ENCODE measurements at places on chromosomes 5 and 9.

- no peak for DNase-seq
Measured at GRCh38 chr9:33029231-33029786, 4.2 kb downstream of the DNAJA1 start.

DNA sequence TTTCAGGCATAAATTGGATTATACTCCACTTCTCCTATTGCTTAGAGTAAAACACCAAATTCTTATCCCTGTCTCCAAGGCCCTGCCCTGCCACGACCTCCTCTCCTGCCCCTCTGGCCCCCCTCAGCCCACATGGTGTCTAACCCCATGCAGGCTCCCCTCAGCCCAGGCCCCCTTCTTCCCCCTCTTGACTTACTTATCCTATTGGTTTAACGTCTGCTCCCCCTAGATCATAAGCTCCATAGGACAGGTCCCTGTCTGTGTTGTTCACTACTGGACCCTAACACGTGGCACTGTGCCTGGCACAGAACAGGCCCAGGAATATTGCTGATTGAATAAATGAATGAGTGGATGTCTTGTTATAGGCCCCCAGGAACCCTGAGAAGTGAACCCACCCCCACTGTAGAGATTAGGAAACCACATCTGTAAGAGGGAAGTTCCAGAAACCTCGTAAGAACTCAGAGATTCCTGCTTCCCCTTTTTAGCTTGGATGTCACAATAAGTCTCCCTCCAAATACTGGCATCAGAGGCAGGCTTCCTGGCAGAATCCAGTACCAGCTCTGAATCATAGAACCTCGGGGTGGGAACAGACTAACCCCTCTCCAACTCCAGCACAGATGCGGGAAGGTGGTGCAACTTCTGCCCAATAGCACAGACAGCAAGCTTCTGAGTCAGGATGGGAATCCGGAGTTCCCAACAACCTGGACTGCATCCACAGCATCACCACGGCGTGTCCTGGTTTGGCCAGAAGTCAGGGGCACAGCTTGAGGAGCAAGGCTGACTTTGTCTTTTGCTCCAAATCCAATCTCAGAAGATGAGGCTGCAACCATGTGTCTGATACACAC, 31.5 kb downstream of the HRH2 start:
- DNase-seq, result no peak

GRCh38 chr5:81007637-81008027, 47.5 kb downstream of the RASGRF2 start:
- DNase-seq, result no peak

GRCh38 chr5:129082225-129083136, 12.1 kb upstream of the ISOC1 start:
- DNase-seq, result no peak

- DNase-seq, result no peak
Measured at GRCh38 chr5:168104811-168105481, 186.5 kb upstream of the WWC1 start.

GRCh38 chr9:131146186-131146585, 20.8 kb downstream of the NUP214 start:
- DNase-seq, result no peak

DNA sequence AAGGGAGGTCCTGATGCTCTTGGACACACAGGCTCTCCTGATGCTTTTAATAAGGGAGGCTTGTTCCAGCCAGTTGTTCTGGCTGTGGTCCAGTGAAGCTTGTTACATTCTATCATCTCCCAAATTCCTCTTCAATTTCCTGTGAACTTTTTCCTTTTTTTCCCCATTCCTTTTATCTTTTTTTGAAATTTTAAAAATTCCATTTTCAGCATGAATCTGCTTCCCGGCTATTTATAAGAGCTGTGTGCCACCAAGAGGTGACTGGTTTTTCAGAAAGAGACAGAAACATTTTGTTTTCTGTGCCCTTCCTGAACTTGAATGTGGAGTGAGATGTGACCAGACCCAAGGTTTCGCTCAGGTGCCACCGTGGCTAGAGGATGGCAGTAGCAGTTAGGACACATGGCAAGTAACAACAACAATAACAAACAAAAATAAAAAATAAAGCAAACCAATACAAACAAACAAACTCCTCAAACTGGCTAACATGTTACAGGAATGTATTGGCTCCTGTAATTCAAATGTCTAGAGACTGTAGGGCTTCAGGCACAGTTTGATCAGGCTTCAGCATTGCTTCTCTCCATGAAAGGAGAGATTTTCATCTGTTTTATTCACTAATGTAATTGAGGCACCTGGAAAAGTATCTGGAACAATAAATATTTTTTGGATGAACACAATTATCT, 121.1 kb downstream of the BOD1 start:
- DNase-seq, result no peak

DNA sequence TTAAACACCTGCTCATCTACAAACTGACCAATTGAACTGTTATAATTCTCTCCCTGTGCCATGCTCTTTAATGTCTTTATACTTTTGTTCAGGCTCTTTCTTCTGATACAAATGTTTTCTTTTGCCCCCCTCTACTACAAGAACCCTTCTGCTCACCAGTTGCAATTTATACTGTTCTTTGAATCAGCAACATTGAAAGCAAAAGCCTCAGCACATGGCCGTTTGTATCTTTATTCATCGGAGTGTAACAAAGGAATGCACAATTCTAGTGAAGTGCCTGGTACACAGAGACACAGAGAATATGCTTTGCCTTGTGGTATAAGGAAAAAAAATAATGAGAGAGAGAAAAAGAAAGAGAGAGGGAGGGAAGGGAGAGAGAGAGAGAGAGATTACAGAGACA, 547.1 kb downstream of the CDH12 start:
- DNase-seq, result no peak

DNA sequence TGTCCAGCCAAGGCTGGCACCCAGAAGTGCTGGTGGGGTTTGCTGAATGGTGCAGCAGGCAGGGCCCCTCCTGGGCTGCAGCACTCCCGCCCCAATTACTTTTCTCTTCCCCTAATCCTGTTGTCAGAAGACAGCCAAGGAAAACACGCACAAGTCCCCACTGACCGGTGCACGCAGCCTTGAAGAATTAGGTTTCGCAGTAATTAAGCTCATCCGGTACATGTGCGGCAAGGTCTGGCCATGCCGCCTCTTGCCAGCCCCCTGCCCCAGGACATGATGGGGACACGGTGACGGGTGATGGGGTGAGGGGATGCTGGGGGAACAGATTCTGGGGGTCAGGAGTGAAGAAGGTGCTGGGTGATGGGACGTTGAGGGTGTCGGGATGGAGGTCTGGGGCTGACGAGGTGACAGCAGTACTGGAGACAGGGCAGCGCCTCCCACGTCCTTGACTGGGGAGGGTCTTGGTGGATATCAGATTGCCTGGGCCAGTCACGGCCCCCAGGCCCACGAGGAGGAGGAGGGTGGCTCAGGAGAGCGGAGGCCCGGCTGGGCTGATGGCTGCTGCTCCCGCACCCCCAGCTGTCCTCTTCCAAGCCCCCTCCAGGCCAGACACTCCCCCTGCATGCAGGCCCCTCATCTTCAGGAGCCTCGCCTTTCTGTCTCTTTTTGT, 34.9 kb downstream of the BARX1 start:
- no peak for DNase-seq

- no peak for DNase-seq
Measured at GRCh38 chr5:57246426-57246825, 72.6 kb downstream of the GPBP1 start.

DNA sequence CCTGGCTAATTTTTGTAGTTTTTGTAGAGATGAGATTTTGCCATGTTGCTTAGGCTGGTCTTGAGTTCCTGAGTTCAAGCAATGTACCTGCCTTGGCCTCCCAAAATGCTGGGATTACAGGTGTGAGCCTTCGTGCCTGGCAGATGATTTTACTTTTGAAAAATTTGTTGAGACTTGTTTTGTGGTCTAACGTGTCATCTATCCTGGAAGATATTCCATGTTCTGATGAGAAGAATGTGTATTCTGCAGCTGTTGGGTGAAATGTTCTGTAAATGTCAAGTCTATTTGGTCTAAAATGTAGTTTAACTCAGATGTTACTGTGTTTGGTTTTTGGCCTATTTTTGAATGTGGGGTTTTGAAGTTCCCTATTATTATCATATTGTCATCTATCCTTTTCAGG, 145.6 kb downstream of the XRCC4 start:
- no peak for DNase-seq

- no peak for DNase-seq
Measured at GRCh38 chr5:1859099-1859498, 23.6 kb downstream of the IRX4 start.

GRCh38 chr5:169717288-169717687, 80.2 kb downstream of the DOCK2 start:
- DNase-seq, result no peak

DNA sequence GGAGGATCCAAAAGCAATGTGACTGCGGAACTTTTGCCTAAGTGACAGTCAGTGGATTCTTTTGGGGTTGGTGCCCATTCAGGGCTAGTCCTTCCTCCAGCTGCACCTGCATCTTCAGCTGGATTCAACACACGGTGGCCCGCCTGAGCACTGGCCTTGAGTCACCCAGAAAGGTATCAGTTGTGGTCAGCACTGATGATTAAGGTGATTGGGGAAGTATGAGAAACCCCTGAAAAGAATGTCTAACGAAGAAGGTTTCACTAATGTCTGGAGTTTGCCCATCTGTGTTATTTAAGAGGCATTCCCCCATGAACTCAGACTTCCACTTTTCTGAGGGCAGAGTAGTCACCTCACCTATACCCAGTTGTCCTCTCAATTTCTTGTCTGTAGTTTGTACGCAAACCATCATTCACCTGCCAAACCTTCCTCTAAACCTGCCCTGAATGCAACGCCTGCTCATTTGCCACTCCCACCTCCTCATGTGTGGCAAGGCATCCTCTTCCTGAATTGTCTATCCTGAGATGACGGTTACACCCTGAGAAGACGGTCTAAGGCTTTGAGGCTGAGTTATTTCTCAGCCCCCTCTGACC, 27.2 kb downstream of the CSF2 start:
- DNase-seq, result no peak

GRCh38 chr5:135335031-135335828, 63.8 kb downstream of the MACROH2A1 start:
- DNase-seq, result no peak

DNA sequence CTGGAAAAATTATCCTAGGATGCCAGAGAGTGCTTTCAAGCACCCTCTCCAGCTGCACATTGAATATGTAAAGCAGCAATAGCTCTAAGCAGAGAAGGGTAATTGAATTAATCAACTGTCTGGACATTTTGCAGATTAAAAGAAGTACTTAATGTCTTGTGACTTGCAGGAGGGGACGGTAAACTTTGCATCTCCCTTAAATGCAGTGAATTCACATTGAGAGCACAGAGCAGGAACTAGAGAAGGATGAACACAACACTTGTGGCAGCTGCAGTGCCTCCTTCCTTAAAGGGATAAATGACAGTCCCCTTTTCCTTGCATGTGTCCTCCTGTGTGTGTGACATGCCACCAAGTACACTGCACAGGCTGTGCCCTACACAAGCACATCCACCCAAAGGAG, 7.4 kb upstream of the CDK5RAP2 start:
- DNase-seq, result no peak

- DNase-seq, result no peak
Measured at GRCh38 chr9:118395415-118395814, 691.2 kb downstream of the TLR4 start.

DNA sequence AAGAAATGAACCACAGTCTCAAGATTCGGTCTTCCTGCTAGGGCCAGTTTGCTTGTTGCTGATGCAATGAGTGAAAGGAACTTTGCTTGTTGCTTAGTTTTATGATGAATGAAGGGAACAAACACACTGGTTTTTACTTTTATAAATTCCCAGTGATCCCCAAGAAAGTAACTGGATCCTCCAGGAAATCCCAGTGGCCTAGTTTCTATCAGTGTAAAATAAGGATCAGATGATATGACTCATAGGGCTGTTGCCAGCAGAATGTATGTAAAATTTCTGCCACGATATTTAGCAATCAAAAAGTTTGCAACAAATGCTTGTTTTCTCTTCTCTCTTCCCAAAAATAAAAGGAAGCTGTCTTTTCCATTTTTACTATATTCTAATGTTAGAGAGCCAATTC, 160.1 kb upstream of the CDKN2B start:
- DNase-seq, result no peak

- no peak for DNase-seq
Measured at GRCh38 chr5:56457887-56458812, 225.0 kb upstream of the ANKRD55 start.

- DNase-seq, result no peak
Measured at GRCh38 chr5:132754947-132755346, 7.7 kb downstream of the CCNI2 start.

GRCh38 chr9:99782962-99783718, 38.5 kb upstream of the NR4A3 start:
- no peak for DNase-seq

DNA sequence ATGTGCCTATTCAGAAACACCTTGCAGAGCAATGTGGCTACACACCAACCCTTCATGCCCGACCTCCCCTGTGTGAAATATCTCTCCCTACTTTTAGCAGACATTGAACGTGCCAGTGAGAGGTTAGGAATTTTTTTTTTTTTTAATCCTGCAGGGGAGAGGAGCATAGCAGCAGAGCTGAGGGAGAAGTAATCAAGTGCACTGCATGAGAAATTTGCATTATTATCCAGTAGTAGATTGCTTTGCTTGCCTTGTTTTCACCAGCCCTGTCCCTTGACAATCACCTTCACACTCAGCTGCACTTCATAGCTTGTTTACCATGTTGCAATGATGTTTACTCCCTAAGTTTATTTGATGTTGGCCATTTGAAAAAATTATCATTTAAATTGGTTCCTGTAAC, 489.6 kb upstream of the ZNF608 start:
- DNase-seq, result no peak

DNA sequence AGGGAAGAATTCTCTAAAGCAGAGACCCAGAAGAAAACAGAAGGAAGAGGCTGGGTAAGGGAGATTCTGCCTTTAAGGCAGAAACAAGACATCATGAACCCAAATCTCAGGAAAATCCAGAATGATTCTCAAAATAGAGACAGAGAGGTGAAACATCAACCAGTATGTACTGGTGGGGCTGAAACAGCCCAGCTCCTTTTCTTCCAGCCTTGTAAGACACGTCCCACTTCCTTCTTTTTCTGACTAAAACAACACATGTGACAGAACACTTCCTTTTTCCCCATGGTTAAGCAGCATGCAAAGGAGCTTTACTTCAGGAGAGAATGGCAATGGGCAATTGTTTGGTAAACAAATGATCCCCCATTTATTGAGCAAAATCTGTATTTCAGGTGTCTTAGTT, 230.8 kb upstream of the NR4A3 start:
- no peak for DNase-seq

- DNase-seq, result no peak
Measured at GRCh38 chr9:135014311-135015010, 73.0 kb upstream of the OLFM1 start.
